ENCODE measurements at places on chromosomes 7 and 10. TPM values are rescaled to one million over a fixed set of nuclear protein-coding genes. Genes with fewer than 3 reads are reported as not detected.

DNA sequence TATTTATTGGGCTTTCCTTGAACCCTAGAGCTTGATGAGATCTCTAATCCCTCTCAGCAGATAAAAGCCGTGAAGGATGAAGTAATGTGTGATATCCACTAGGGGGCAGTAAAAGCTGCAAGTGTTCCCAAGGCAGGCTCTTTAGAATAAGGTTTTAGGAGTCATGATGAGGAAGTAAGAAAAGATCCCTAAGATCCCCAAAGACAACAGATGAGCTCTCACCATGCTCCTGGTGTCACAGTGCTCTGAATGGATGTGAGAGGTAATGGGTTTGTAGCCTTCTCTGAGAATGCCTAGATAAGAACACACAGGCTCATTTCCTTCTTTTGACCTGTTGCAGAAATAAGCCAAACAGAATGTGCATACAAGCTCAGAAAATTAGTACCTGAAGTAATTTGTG is 70.4 kb upstream of the ITPRID1 start:
- DNase-seq, result peak; percentile 48

DNA sequence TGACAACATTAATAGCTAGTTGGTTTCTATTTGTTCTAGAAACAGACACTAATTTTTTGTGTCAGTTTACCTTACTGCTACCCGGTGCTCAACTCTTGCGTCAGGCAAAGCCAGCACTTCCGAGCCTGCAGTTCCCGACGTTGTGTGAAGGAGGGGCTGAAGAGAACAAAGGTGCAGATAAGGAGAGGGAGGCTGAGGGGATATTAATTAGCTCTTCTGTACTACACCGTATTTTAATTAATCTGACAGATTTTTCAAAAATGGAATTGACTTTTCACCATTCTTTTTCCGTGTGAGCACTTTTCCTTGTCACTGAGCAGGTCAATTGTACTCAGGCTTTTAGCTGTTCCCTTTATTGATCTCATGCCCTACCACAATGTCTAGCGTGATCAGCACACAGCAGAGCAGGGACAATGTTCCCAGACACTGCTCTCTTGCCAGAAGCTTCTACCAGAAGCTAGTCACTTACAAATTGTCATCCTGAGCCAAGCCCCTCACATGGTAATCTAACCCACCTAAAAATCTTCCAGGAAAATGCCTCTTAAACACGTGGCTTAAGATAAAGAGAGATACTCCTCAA is 650.5 kb upstream of the MKI67 start:
- DNase-seq, result no peak

DNA sequence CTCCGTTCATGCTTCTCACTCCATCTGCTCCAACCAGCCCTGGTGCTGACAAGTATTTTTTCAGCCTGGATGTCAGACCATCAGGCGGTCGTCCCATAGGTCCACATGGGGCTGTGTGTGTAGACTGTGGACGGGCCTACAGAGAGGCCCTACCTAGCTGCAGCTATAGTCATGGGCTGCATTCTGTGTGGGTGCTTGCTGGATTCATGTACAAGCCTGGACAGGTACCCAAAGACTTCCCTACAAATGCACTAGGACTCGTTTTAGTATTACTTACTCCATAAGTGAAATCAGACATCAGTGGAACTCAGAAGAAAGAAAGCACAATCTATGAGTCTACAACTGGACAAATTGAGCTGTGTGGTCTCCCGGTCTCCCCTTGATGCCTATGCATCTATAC is 146.8 kb downstream of the PKD1L1 start:
- no peak for DNase-seq

The SEMA4G gene
- 6.0 TPM for total RNA-seq

The ZNF117 gene
- 24.7 TPM for total RNA-seq

The PLAU gene
- total RNA-seq, result 34.9 TPM

DNA sequence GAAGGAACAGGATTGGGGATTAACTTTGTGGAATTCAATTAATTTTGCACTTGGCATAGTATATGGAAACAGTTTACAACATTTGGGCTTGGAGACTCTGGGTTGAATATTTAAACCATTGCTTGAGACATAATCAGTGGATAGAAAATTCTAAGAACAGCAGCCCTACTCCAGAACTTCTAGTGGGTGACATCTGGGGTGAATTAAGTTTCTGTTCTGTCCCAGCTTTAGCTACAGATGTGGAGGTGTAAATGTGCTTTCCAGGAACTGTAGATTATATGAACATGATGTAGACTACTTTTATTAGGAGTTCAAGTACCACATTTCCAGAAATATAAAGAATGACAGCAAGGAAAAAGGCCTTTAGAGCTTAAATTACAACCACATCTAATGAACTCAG is 51.9 kb upstream of the SKAP2 start:
- DNase-seq, result no peak

- peak; percentile 42 for DNase-seq
Measured at GRCh38 chr10:118723466-118723865, 31.3 kb downstream of the CACUL1 start.

The GOLGA7B gene
- total RNA-seq, result not detected

GRCh38 chr7:120583899-120584586 is 273.9 kb downstream of the TSPAN12 start:
- DNase-seq, result peak; percentile 77

The ATP6V1F gene
- total RNA-seq, result 141 TPM

DNA sequence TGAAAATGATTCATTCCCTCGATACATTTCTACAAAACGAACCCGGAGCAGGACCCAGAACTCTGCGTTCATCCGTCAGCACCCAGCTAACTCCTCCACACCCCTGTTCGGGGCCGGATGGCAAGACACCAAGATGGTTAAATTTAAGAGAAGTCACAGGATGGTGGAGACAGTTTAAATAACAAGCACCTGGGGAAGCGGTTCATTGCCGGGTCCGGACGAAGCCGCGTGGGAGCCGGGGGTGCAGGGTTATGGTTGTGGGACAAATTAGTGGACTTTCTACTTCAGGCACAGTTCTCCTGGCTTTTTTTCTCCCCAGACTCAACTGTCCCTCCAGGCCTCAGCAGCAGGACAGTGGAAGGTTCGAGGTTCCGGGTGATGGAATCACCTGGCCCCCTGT is 45.4 kb downstream of the ASB13 start:
- DNase-seq, result no peak

GRCh38 chr7:131625817-131626372 is 69.5 kb upstream of the PODXL start:
- peak; percentile 76 for DNase-seq

The GIMAP5 gene
- total RNA-seq, result 0.85 TPM

DNA sequence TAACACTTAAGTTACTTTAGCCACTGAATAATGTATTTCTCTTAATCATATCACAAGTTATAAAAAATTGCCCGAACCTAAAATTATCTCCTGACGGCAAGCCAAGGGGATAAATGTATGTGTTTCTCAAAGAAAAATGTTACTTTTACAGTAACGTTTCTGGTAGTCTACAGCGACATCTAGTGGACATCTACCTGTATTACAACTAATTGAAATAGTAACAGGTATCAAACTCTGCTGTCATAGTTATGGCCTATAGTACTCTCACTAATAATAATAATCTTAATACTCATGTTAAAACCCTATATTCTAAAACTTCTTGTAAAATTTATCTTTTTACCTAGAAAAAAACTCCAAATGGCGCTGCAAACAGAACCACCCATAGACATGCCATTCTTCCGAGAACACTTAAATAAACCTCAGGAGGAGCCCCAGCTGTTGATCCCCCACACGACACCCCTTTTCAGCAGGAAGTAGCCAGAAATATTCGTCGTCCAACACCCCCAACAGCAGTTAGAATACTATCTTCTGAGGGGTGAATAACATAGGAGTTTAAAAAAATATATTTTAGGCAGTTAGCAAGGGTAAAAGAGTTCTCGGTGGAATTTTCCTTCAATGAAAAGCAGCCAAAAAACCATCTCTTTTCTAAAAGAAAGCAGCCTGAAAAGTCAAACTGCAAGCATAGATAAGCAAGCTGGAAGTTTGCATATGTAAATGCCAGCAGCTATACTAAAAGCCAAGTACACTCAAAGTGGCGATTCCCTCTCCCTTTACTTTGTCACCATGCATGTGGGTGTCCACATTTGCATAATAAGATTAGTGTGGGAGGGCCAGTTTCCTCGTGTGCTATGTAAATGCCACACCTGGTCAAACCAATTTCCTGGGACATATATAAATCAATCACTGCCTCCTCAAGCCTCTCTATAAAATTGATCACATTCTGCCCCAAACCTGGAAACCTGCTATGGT is 40.5 kb upstream of the ZNF107 start:
- DNase-seq, result no peak

DNA sequence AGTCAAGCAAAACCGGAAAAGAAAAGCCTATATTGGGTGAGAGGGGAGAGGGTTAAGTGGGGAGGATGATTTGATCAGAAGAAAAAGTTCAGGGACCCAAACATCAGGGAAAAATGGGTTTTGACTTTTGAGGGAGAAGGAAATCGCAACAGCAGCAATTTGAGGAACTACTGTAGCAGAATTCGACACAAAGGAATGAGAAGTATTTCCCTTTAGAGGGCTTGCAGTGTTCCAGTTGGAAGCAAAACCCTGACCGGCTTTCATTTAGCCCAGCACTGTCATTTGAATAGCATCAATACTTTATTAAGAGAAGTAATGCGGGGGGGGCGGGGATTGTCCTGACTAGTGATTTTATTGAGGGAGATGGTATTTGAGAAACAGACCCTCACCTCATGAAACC is 37.2 kb upstream of the GATA3 start:
- no peak for DNase-seq
